ENCODE measurements at places on chromosomes 7 and 10. TPM values are rescaled to one million over a fixed set of nuclear protein-coding genes. Genes with fewer than 3 reads are reported as not detected.
A peak's percentile ranks its signal among the peaks of the same experiment; 100 is the strongest.

Gene ZNF282
- 38.0 TPM for total RNA-seq

Gene SPDYE1
- total RNA-seq = not detected

Gene COL13A1
- 3.0 TPM for total RNA-seq

Gene ADCY1
- 8.4 TPM for total RNA-seq

Gene ANK3
- 23.7 TPM for total RNA-seq

Gene CHST15
- 47.3 TPM for total RNA-seq

Gene ICA1
- total RNA-seq = 24.7 TPM

Gene BLNK
- total RNA-seq = 5.8 TPM

Gene SRPK2
- 96.4 TPM for total RNA-seq

DNA sequence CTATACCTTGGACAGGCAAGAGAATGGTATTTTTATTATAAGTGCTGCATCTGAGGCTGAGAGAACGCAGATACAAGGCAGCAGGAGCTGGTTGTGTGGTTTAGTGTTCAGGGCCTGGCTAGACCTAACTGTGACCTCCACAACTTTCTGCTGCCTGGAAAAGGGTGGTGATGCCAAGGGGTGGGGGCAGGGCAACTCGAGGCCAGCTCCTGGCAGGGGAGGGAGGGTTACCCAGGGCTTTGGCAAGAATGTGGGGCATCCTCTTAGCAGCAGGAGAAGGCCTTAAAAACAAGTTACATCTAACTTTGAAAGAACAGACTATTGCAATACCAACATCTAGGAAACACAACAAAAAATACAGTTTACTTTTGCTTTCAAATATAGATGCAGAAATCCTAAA lies 13.0 kb downstream of the MXI1 start:
- no peak for DNase-seq

DNA sequence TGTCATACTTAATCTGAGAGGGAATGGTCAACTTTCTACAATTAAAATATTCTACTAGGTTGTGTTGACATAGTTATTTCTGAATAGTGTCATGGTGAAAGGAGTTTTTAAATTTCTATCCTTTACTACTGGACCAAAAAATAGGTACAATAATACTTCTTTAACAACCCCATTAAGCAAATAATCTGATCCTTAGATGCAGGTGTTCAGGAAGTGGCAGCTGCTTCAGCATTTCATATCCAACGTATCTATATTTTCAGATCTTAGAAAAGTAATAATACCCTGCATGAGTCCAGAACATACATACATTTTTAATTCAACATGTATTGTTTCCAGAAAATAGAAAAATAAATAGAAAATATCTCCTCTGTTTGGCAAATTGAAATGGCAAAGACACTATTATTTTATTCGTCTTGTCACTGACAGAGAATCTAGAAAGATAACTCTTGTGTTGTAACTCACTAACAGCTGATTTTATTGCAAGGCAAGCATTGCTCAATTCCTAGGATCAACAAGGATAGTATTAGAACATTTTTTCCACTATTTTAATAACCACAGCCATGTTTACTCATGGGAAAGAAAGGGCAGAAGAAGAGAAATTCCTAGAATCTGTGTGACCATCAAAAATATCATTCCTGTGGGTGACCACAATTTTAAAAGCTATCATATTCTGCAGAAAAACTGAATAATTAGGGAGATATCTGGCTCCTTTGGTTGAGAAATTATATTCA lies 159.3 kb upstream of the CNTNAP2 start:
- DNase-seq = no peak

DNA sequence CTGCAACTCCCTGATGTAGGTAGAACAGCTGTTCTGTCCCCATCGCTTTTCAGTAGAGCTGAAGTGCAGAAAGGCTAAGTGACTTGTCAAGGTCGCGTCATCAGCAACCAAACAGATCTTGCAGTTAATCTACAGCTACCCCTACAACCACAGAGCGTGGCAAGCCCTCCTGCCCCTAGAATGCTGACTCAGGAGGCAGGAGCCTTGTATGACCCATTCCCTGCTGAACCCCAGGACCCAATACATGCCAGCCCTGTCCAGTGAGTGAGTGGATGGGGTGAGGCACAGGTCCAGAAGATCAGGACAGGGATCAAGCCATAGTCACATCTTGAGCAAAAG lies 26.6 kb upstream of the GJD4 start:
- no peak for DNase-seq

- DNase-seq = no peak
Measured at GRCh38 chr10:48740015-48740707, 55.5 kb downstream of the WDFY4 start.

- peak; percentile 25 for DNase-seq
Measured at GRCh38 chr7:31114593-31115343, 62.7 kb downstream of the ADCYAP1R1 start.

- DNase-seq = no peak
Measured at GRCh38 chr7:45052011-45052410, 36.8 kb downstream of the NACAD start.

- DNase-seq = no peak
Measured at GRCh38 chr7:123569352-123570010, 11.9 kb upstream of the NDUFA5 start.

DNA sequence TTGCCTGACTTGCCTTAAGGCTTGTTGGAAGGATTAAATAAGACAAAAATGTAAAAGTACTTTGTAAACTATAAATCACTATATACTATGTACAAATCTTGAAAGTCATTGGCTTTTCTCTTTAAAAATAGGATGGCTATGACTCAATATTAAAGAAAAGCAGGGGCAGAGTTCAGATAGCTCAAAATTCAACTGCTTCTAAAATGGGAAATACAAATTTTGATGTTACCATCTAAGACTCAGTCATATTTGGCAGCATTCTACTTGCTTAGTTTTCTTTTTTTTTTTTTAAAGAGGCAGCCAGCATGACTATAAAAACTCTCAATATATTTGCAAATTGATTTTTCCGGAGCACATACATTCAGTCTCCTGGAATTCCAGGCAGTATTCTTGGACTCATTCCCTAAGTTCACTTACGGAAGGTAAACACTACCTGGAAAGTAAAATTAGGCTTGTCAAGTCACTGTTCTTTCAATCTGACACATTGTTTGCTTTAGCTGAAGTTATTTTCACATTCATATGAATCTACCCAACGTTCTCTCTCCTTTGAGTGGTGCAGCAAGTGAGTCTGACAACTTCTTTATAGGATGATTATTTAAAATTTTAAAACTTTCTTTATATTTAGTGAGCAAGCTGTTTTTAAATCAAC lies 133.8 kb upstream of the CCDC6 start:
- DNase-seq = no peak

GRCh38 chr10:116470071-116470470 lies 42.4 kb downstream of the PNLIPRP3 start:
- peak; percentile 48 for DNase-seq

DNA sequence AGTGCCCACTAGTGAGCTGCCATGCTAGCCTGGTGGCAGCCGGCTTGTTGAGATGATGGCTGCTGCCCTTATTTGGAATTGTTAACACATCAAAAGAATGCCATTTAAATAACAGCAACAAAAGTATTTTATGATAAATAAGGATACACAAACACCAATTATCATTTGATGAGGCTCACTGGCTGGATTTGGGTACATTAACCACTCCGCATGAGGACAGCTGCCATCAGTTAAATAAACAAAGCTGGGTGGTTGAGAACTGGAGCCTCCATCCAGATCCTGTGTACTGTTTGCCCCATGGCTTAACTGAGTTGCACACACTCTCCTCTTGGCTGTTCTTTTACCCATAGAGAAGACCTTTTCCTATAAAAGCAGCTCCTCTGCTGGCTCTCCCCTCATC lies 103.8 kb downstream of the RGS10 start:
- DNase-seq = no peak

- DNase-seq = no peak
Measured at GRCh38 chr7:149791-150636, 42.4 kb upstream of the FAM20C start.

DNA sequence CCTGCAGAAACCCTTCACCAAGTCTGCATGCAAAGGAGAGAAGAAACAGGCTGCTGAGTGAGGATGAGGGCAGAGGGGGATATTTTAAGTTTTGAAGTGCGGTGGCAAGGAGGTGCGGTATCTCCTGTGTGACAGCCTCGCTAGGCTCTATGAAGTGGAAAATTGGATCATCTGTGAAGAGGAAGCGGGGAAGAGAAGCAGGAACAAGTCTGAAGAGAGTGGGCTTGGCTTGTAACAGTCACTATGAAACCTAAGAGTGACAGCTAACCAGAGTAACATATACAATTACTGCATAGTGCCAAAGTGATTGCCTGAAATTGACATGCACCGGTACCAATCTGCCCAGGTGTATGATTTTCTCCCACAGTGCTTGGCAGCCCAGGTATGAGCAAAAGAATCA lies 287.5 kb upstream of the KLF14 start:
- DNase-seq = no peak

GRCh38 chr7:131865911-131866310 lies 309.5 kb upstream of the PODXL start:
- DNase-seq = no peak

- DNase-seq = no peak
Measured at GRCh38 chr7:31466036-31466435, 47.9 kb upstream of the ITPRID1 start.

- no peak for DNase-seq
Measured at GRCh38 chr10:56874950-56875349, 513.9 kb upstream of the ZWINT start.

GRCh38 chr7:408751-409311 lies 110.8 kb downstream of the PDGFA start:
- DNase-seq = no peak

- no peak for DNase-seq
Measured at GRCh38 chr7:93884541-93884940, 6.0 kb downstream of the TFPI2 start.

DNA sequence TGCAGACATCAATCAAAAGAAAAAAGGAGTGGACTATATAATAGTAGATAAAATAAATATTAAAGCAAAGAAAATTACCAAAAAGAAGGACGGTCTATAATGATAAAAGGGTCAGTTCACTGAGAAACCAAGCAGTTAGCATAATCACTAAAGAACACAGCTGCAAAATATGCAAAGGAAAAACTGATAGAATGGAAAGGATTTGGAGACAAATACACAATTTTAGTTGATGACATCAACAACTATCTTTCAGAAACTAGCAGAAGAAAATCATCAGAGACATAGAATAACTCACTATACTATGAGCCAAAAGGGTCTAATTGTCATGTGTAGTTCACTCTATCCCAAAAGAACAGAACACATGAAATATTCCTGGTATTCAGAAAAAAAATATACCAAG lies 316.4 kb upstream of the IGFBP3 start:
- no peak for DNase-seq

- DNase-seq = no peak
Measured at GRCh38 chr7:132656846-132657776, 80.8 kb upstream of the PLXNA4 start.

- DNase-seq = peak; percentile 84
Measured at GRCh38 chr10:29857843-29858701, 201.3 kb downstream of the JCAD start.

DNA sequence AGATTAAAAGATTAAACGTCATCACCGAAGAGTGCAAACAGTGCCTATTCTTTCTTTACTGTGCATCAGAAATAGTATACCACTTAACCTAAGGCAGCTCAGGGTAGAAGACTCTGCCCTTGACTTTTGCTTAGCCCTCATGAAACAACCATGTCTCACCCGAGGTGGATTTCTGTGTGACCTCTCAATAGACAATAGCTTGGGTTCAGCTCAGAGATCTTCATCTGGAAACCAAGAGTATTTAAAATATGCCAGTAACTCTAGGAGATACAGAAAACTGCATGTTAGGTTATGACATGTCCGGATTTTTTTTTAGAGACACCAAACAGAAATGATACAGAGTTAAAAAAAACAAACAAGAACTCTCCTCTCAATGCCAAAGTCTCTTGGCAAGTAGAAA lies 75.8 kb downstream of the JAZF1 start:
- no peak for DNase-seq

- DNase-seq = peak; percentile 1
Measured at GRCh38 chr7:132270517-132270916, 305.8 kb downstream of the PLXNA4 start.

DNA sequence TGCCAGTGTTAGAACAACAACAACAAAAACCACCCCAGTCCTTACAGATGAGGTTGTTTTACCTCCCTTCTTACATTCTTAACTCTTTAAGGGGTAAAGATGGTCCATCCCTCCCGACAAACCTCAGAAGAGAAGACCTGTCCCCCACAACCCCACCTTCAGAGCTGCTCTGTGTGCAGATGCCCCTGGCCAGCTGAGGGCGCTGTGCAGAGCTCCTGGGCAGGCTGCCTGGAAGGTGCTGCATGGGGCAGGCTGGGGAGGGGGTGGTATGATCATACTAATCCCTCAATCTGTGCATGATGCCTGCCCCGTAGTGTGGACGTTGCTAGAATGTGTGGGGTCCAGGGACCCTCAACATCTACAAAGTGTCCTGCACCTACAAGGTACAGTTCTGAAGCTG lies 387.1 kb downstream of the INHBA start:
- DNase-seq = no peak

- no peak for DNase-seq
Measured at GRCh38 chr10:100980711-100981110, 6.6 kb downstream of the MRPL43 start.

DNA sequence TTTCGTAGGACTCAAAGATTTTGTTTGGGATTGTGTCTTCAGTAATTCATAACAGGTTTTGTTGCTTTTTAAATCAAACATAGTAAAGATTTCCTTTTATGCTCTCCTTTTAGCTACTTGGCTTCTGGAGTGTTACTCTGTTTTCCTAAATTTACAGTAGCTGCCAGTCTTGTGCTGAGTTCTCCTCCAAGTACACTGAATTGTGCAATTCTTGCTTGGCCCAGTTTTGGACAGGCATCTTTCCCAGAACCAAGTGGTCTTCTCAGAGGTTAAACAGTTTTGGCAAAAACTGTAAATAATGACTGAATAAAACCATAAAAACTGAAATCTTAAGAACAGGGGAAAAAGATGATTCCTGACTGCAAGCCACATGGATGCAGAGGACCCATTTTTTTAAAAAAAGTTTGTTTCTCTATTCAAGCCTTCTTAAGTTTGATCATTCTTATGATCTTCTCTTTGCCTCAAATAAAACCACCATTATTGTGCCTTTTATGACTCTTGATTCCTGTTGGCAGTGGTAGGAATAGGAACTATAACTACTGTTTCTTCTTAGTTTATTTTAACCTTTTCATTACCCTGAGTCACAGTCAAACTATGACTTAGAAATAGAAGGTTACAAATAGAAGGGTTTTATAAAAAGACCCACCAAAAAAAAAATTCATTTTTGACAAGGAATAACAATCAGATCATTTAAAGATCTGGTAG lies 88.0 kb downstream of the MDFIC start:
- no peak for DNase-seq

- DNase-seq = no peak
Measured at GRCh38 chr10:18619016-18619415, 32.4 kb downstream of the NSUN6 start.

GRCh38 chr10:119863951-119864565 lies 8.6 kb downstream of the MCMBP start:
- no peak for DNase-seq
